Stimulated activated CD4-positive, alpha-beta T cell treated with anti-CD3 and anti-CD28 coated beads, TNF-alpha, amount 100 ng/mL, for 24 hours (primary cell): ENCODE measurements at places on chromosomes 5 and 9.

DNA sequence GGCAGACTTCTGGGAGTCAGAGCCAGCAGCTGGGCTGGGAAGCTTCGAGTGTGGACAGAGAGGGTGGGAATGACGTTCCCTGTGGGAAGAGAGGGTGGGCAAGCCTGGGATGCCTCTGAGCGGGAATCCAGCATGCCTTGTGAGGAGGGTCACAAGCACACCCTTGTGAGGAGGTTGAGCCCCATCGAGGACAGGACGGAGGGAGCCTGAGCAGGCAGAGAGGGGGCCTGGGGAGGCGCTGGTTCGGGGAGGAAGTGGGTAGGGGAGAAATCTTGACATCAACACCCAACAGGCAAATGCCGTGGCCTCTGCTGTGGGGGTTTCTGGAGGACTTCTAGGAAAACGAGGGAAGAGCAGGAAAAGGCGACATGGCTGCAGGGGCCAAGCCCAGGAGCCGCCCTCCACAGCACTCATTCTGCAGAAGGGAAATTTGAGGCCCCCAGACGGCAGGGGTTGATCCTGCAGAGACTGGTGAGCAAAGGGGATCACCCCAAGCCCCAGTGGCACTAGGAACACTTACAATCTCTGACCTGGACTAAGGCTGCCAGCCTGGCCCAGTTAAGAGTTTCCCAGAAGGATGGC, 1.1 kb upstream of the IL13 start:
- no peak for DNase-seq

DNA sequence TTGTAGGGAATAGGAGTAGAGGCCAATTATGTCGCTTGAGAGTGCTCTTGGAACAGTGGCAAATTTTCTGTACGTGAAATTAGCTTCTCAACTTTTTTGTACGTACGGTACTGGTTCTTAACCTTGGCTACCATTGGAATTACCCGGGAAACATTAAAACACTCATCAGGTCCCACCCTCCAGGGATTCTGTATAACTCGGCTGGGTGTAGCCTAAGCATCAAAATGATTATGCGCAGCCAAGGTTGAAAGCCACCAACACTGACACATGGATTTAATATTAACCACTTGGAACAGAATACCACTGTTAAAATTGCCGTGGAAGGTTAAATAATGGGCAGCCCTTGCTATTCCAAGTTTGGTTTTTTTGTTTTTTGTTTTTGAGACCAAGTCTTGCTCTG, 17.4 kb downstream of the DNAJA1 start:
- DNase-seq: no peak

- no peak for DNase-seq
These were observed 1.0 kb upstream of the SECISBP2 start for GRCh38 chr9:89317282-89317681.

DNA sequence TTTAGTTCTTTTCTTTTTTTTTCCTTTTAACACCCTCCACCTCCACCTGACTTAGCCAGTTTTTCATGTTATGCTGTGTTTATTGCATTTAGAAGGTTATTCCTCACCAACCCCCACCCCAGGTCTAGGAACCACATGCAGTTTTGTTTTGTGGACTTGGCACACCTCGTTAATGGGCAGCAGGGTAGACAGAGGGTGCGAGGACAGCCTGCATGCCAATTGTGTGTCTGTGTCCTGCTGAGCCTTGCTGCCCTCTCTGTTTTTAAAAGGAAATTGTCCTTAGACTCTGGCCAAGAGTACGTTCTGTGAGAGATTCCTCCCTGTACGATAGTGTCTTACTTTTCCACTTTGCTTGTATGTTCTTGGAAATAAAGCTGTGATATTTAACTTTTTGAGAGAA, 13.9 kb downstream of the PIK3R1 start:
- DNase-seq: no peak

GRCh38 chr5:149443210-149443609, 64.1 kb upstream of the IL17B start:
- no peak for DNase-seq

GRCh38 chr5:121550989-121551388, 300.7 kb upstream of the FTMT start:
- DNase-seq: no peak

DNA sequence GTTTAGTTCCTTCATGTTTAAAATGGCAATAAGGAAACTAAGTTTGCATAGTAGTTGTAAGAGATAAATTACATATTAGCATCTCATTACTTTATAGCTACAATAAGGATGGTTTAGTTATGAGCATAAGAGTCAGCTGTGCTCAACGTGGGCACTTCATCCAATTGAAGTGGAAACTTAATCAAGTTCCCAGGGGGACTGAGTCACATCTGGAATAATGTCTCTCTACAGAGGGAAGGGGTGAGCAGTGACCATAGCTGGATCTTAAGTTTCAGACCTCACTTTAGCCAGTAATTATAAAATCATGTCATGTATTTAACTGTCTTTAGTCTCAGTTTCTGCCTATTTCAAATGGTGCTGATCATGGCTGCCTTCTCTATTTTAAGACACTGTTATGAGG, 36.8 kb upstream of the FAM240B start:
- no peak for DNase-seq

- peak; percentile 60 for DNase-seq
These were observed 55.9 kb upstream of the STXBP1 start for GRCh38 chr9:127555840-127556820.

DNA sequence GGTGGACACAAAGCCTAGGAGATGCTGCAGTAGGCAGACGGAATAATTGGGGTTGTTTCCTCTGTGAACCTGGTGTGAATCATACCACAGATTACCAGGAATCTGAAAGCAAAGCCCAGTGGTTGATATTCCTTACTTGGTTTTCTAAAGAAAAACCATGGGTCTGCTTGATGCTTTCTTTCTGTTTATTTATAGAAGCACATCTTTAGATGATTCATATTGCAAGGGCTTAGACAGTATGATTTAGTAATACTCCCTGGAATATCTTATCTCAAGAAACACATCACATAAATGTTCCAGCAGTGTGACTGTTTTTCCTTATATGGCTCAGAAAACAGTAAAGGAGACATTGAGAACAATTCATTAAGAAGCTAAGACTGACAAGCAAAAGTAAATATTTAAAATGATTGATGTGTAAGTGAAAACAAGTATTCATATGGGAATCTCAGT, 623.3 kb downstream of the RAB3C start:
- no peak for DNase-seq

DNA sequence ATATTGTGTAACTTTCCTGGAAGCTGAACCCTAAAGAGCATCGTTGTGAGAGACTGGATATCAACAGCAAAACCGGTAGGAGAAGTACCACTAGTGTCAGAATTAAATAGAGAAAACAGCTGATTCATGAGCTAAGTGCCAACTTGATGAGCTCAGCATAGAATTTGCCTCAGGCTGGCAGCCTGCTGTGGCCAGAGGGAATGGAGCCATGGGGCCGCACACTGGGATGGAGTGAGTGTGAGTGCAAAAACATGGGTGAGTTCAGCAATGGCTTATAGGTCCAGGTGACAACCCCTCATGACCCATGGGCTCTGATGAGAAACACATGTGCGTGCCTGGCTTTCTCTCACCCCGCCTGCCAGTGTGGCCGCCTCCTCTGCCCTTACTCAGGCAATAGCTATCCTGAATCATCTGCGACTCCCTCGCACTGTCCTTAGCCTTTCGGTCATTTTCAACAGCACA, 25.4 kb downstream of the ADAMTS16 start:
- no peak for DNase-seq

DNA sequence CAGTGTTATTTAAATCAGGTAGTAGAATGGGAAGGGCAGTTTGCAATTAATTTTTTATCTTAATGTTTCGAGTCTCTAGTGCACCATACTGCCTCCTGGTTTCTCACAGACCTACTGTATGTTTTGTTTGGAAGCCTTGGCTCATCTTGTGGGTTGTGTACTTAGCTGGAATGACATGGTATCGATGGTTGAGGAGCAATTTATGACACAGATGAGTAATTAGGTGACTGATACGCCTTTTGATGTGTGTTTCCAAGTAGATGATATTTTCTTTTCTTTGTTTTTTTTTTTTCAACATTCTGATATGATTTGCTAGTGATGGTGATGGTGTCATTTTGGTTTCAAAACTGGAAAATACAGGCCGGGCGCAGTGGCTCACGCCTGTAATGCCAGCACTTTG, 16.1 kb downstream of the BASP1 start:
- DNase-seq: no peak

DNA sequence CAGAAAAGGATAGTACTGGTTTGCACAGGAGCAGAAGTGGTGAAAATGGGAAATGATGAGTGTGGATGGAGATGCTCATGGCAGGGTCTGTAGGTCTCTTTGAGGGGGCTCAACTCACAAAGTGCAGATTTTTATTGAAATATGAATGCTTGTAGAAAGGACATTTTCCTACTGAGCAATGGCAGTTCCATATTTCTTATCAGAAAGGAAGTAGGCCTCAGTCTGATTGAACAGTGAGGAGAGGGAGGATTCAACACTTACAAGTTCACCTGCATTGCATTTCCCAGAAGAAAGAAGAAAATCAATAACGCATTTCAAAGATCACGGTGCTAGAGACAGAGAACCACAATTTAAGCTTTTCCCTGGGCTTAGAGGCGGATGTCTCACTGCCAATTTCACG, 49.2 kb downstream of the ANXA2R start:
- no peak for DNase-seq

DNA sequence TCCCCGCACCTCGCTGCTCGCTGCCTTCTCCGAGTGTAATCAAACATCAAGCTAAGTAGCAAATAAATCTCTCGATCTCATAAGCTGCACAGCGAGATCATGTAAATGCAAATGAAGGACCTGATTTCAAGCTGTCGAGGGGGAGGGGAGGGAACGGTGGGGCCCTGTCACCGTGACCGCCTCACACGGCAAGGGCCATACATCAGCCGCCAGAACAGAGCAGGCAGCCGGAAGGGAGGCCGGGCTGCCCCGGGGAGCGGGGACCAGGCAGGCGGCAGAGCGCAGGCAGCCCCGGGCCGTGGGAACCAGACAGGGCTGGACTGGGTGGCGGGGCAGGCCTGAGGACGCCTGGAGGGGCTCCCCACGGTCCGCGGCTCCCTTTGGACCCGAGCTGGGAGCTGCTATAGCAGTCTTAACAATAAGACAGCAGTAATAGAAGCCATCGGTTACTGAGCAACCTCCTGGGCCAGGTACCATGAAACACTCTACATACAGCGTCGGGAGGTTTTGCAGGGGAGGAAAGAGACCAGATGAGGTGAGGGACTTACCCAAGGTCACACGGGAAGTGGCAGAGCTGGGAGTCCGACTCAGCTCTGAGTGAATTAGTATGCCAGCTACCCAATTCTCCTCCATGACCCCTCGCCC, 76.8 kb downstream of the CFAP77 start:
- no peak for DNase-seq

GRCh38 chr9:92488681-92489550, 6.6 kb upstream of the ASPN start:
- DNase-seq: no peak

GRCh38 chr5:142104491-142104890, 4.1 kb upstream of the NDFIP1 start:
- no peak for DNase-seq

DNA sequence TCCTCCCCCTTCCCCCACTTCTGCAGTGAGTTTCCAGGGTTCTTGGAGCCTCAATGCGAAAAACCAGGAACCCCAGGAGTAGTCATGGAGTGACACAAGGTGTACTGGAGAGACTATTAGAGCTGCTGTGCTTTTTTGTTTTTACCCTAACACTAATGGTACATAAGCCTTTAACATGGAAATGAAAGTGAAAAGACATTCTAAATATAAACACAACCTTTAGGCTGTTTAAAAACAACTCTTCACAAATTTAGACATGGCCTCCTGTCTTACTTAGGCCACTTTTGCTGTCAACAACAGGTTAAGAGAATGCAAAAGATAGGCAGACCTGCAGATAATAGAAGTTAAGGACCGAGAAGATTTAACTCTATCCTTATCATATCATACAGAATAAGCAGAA, 232.2 kb downstream of the DENND1A start:
- no peak for DNase-seq
